Neural crest cell (in vitro differentiated cells): ENCODE measurements at places on chromosomes 3 and 15. TPM values are rescaled to one million over a fixed set of nuclear protein-coding genes. Genes with fewer than 3 reads are reported as not detected.

DNA sequence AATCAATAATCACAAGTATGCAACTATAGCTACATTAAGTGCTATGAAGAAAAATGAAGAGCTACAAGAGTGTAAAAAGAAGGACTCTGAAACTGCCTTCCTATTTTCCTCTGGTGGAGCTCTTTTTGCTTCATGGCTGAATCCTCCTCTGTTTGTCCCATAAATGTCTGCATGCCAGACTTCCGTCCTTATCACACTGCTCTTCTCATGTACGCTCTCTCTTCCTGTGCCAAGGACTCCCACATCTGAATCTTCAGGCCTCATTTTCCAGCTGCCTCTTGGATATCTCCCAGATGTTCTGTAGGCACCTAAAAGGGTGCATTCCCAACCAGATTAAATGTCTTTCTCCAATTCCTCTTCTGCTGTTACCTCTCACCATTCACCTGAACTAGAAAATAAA lies 123.7 kb downstream of the MECOM start:
- H3K4me1 ChIP-seq: peaks cover 3% of the 10 kb centered on the region
- H3K27me3 ChIP-seq: no peaks in the 10 kb centered on the region
- H3K36me3 ChIP-seq: no peaks in the 10 kb centered on the region
- no peak overlapping the region for H3K4me3 ChIP-seq
- H3K27ac ChIP-seq: no peak overlapping the region

DNA sequence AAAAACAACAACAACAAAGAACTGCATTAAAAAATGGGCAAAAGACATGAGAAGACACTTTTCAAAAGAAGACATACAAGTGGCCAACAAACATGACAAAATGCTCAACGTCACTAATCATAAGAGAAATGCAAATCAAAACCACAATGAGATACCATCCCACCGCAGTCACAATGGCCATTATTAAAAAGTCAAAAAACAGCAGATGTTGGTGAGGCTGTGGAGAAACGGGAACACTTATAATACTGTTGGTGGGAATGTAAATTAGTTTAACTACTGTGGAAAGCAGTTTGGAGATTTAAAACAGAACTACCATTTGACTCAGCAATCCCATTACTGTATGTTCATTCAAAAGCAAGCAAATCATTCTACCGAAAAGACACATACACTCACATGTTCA lies 15.1 kb downstream of the EIF1B start:
- H3K27me3 ChIP-seq: no peaks in the 10 kb centered on the region
- DNase-seq: no peak
- H3K36me3 ChIP-seq: no peaks in the 10 kb centered on the region
- H3K27ac ChIP-seq: no peak overlapping the region

GRCh38 chr3:12465836-12466225 lies 18.4 kb upstream of the TSEN2 start:
- no peak overlapping the region for H3K4me3 ChIP-seq
- H3K27me3 ChIP-seq: no peaks in the 10 kb centered on the region
- no peaks in the 10 kb centered on the region for H3K36me3 ChIP-seq
- H3K27ac ChIP-seq: no peak overlapping the region
- H3K4me1 ChIP-seq: no peaks in the 10 kb centered on the region

The GABRB3 gene
- 19.8 and 23.7 TPM in 2 replicates for total RNA-seq

The PPP1R14D gene
- total RNA-seq: not detected in 2 replicates

DNA sequence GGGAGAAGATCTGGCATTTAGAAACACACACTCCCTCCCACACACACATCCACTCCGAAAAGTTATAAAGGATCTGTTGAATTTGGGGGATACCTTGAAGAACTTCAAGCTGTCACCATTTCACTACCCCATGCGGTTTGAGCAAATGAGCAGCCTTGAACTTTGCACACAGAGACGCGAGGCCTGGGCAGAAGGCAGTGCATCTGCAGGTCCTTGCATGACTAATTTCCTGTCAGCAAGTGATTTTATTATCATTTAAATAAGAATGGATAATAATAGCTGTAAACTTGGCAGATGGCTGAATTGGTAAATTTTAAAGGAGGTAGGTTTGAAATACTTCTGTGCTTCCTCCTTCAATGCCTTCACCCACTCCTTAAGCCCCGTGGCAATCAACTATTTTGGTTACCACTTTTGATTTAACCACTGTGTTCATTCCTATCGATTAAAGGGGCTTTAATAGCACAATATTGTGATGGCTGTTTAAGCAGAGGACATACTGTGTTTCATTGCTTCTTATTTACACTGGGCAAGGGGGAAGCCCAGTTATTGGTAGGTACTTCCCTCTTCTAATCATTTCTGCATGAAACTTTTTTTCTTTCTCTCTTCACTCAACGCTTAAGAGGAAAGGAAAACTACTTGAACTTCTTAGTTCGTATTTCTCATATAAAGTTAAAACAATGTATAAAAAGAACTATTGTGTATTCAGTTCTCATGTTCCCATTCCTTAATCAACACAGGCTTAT lies 108.1 kb downstream of the ROBO2 start:
- H3K4me1 ChIP-seq: peaks cover 35% of the 10 kb centered on the region
- H3K4me3 ChIP-seq: no peak overlapping the region
- H3K27me3 ChIP-seq: no peaks in the 10 kb centered on the region
- DNase-seq: no peak
- H3K36me3 ChIP-seq: no peaks in the 10 kb centered on the region
- peak overlapping the region; percentile 83 for H3K27ac ChIP-seq

The ALG1L2 gene
- total RNA-seq: 1.4 and 1.6 TPM in 2 replicates

DNA sequence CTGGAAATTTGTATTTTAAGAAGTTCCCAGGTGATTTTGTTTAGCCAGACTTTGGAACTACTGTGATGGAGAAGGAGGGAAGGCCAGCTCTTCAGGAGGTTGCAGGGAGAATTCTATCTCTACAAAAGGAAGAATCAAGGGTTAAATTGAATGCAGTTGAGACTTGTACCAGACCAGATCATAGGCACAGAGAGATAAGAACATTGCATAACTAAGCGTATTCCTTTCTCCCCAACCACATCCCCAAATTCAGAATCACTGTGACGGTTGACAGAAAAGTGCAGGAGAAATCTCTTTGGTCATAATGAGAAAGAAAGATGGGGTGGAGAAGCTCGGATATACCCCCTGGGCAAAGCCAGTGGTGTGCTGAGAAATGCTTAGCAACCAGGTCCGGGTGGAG lies 7.2 kb downstream of the PLD1 start:
- H3K27ac ChIP-seq: no peak overlapping the region
- H3K4me1 ChIP-seq: peaks cover 5% of the 10 kb centered on the region
- H3K36me3 ChIP-seq: no peaks in the 10 kb centered on the region
- no peak overlapping the region for H3K4me3 ChIP-seq

GRCh38 chr3:125589547-125590122 lies 5.7 kb downstream of the OSBPL11 start:
- H3K27ac ChIP-seq: no peak overlapping the region
- DNase-seq: no peak
- H3K4me3 ChIP-seq: no peak overlapping the region
- no peaks in the 10 kb centered on the region for H3K27me3 ChIP-seq

The WDR72 gene
- total RNA-seq: 1.7 and 2.5 TPM in 2 replicates

The SI gene
- not detected in 2 replicates for total RNA-seq

The SOX14 gene
- 0.18 and 0.37 TPM in 2 replicates for total RNA-seq

The SEMA3G gene
- 4.1 and 5.2 TPM in 2 replicates for total RNA-seq

GRCh38 chr15:95439922-95440376 lies 890.6 kb upstream of the NR2F2 start:
- H3K4me1 ChIP-seq: no peaks in the 10 kb centered on the region
- DNase-seq: no peak
- H3K36me3 ChIP-seq: peaks cover 4% of the 10 kb centered on the region
- H3K27ac ChIP-seq: no peak overlapping the region
- no peaks in the 10 kb centered on the region for H3K27me3 ChIP-seq
- no peak overlapping the region for H3K4me3 ChIP-seq

DNA sequence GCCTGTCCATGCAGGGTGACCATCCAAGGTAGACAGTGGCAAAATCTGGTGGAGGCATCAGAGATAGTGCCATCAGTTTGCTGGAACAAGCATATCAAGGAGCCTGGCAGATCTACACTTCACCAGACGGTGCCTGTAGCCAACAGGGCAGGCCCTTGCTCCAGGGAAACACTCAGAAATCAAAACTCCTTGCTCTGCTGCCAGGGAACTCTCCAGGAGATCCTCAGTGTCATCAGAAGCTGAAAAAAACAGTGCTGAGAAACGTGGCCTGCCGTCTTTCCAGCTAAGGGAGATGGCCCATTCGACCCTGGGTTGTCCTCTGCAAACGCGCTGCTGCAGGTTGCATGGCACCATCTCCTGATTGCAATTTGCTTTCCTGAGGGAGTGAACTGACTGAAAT lies 30.5 kb upstream of the ATP13A3 start:
- H3K27ac ChIP-seq: no peak overlapping the region
- H3K27me3 ChIP-seq: peaks cover 7% of the 10 kb centered on the region
- H3K4me3 ChIP-seq: no peak overlapping the region
- no peaks in the 10 kb centered on the region for H3K36me3 ChIP-seq

The SLC38A3 gene
- total RNA-seq: 1.8 and 2.7 TPM in 2 replicates

DNA sequence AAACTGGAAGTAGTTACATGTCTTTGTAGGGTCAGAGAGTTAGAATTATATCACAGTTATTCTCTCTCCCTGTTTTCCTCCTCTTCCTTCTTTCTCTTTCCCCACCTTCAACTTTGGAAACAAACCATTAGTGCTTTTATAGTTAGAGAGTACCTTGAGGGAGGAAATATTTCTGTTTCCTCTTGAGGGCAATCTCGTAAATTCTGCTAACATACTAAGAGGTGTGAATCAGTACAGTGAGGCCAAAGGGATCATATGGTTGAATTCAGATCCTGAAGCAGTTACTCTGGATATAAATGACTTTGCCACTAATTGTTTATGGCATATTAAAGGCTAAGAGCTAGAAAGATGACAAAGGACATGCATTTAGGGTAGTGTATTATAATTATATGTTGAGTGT lies 60.3 kb upstream of the CCNL1 start:
- no peaks in the 10 kb centered on the region for H3K27me3 ChIP-seq
- no peak for DNase-seq
- H3K4me1 ChIP-seq: peaks cover 14% of the 10 kb centered on the region
- no peaks in the 10 kb centered on the region for H3K36me3 ChIP-seq

- H3K27me3 ChIP-seq: peaks cover 2% of the 10 kb centered on the region
- no peak for DNase-seq
- H3K4me3 ChIP-seq: no peak overlapping the region
- H3K4me1 ChIP-seq: no peaks in the 10 kb centered on the region
- H3K27ac ChIP-seq: no peak overlapping the region
These were observed 51.6 kb upstream of the ABHD17C start for GRCh38 chr15:80643431-80643951.

DNA sequence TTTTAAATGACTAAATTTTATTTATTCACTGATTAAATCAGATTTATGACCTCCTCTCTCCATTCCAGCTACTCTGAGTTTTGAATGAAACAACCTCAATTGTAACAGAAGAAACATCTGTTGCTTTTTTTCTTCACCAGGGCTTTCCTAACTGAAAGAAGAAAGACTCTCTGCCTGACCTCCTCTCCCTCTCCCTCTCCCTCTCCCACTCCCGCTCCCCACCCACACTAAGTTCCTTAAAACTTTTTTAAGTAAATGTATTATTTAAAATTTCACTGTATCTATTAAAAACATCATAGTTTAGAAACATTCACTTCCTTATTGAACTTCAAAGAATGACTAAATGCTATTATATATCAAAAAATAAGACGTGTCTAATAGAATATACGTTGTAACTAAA lies 122.0 kb downstream of the TFDP2 start:
- peak overlapping the region; percentile 68 for H3K27ac ChIP-seq
- H3K4me3 ChIP-seq: peak overlapping the region; percentile 94
- no peaks in the 10 kb centered on the region for H3K27me3 ChIP-seq

DNA sequence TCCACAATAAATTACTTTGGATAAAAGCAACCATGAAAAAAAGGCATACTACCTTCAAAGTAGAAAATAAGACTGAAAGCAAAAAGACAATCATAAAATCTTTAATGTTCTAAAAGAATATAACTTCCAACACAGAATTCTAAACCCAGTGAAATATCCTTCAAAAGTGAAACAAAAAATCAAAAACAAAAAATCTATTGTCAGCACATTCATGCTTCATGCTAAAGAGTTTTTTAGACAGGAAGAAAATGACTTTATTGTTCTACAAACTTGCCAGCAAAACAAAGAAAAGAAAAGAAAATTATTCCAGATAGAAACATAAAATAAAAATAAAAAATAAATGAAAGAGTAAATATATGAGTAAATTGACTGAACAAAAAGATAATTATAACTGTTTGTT lies 134.9 kb downstream of the EFHB start:
- no peaks in the 10 kb centered on the region for H3K27me3 ChIP-seq
- DNase-seq: no peak
- H3K27ac ChIP-seq: no peak overlapping the region
- peaks cover 3% of the 10 kb centered on the region for H3K36me3 ChIP-seq
- H3K4me3 ChIP-seq: no peak overlapping the region
- H3K4me1 ChIP-seq: no peaks in the 10 kb centered on the region

GRCh38 chr3:73383470-73384049 lies 241.2 kb downstream of the PDZRN3 start:
- no peak for DNase-seq
- no peaks in the 10 kb centered on the region for H3K27me3 ChIP-seq
- H3K4me1 ChIP-seq: no peaks in the 10 kb centered on the region
- H3K27ac ChIP-seq: no peak overlapping the region
